ENCODE measurements at places on chromosomes 1 and 21.
A peak's percentile ranks its signal among the peaks of the same experiment; 100 is the strongest.

GRCh38 chr1:161773791-161774190 lies 7.7 kb downstream of the ATF6 start:
- DNase-seq: no peak

- DNase-seq: no peak
Observed at GRCh38 chr1:234707641-234708040, 97.7 kb upstream of the IRF2BP2 start.

GRCh38 chr1:23720256-23720995 lies 22.8 kb upstream of the ELOA start:
- DNase-seq: no peak

GRCh38 chr1:99230695-99231094 lies 33.6 kb upstream of the PLPPR4 start:
- DNase-seq: no peak

DNA sequence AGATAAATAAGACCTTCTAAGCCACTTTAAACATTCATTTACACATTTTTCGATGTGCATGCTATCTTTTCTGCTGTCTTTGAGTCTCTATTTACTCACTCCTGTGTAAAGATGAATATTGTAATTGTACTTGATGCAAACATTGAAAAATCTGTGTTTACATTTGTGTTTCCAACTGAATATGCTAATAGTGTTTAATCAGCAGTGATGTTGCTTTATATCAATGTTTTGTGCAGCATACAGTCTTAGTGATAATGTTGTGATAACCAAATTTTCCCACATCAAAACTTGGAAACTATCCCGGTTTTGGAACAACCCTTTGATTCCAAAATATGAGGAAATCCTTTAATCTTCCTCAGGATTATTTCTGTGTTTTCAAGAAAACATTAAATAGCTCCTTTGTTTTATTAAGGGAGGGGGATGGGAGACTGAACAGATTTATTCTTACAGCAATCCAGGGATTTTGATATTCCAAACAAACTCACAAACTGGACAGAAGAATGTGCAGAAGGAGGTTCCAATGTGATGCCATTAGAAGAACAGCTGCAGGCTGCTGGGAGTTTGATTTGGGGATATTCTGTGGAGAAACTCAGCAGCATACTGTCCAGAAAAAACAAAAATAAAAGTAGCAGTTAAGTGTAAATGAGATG lies 248.0 kb downstream of the S1PR1 start:
- no peak for DNase-seq

GRCh38 chr1:234997896-234998741 lies 130.5 kb downstream of the TOMM20 start:
- no peak for DNase-seq

GRCh38 chr1:234942012-234942332 lies 186.7 kb downstream of the TOMM20 start:
- DNase-seq: no peak

DNA sequence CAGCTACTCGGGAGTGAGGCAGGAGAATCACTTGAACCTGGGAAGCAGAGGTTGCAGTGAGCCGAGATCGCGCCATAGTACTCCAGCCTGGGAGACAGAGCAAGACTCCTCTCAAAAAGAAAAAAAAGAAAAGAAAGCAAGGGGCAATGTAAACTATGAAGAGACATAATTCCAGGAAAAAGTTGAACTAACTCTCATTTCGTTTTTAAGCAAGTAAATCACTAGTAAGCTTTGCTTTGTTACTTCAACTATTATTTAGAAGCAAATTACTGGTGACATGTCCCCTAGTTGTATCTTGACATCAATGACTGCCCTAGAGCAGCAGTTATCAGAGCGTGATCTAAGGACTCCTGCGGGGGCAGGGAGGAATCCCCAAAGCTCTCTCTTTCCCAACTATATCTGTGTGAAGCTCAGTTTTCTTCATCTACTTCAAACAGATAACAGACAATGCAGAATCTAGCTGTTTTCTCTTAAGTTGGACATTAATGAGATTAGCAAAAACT lies 18.7 kb downstream of the CLSTN1 start:
- no peak for DNase-seq

GRCh38 chr1:17004466-17005364 lies 7.0 kb downstream of the ATP13A2 start:
- DNase-seq: no peak

- DNase-seq: no peak
Observed at GRCh38 chr1:234996245-234996757, 132.3 kb downstream of the TOMM20 start.

- no peak for DNase-seq
Observed at GRCh38 chr1:226461087-226461486, 53.2 kb upstream of the PARP1 start.

GRCh38 chr1:169946206-169946605 lies 52.5 kb upstream of the SCYL3 start:
- no peak for DNase-seq

DNA sequence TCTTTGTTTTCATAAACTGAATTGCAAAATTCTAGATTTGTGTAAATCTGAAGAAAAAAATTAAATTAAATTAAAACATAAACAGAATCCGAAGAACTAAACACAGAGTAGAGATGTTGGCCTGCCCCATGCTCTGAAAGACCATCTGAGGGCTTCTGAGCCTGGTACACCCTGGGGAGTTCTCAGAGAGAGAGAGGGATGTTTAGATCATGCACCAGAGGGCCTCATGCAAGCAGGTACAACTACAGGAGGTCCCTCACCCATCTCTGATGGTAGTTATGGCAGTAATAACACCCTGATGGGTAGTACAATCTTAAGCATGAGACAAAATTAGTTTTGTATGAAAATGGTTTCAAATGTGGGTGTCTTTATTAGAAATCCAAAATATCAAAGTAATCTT lies 127.7 kb downstream of the TGFB2 start:
- DNase-seq: no peak

DNA sequence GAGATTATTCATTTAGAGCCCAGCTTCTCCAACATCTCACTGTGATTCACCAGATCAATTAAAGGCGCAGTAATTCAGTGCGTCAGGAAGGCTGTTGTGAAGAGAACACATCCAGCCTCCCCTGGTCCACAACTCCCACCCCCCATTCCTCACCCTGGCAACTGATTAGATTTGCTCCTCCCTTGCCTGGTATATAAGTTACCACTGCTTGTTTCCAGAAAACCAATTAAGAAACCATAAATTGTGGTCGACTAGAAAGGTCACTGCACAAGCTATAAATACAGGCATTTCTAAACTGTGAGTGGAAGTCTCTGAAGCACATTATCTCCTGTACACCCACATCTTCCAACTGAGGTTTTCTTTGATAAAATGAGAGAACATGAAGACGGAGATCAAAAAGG lies 41.9 kb downstream of the FAM163A start:
- DNase-seq: no peak

DNA sequence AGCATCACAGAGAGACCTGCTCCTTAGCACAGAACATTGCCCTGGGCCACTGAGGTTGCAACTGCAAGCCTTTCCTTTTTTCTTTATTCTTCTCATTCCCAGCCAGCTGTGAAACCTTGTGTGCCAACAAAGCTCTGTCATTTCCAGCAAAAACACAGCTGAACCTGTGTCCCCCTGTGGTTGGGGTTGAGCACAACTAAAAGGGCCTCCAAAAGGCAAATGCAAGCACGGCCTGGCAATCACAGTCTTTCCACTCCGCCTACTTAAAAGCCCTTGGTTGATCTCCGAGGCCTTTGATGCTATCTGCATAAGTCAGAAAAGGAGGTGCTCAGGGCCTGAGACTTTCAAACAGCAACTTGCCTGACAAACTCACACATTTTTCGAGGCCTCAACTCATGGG lies 32.7 kb downstream of the SUSD4 start:
- peak; percentile 23 for DNase-seq

GRCh38 chr1:1565340-1565739 lies 9.3 kb downstream of the SSU72 start:
- DNase-seq: no peak

DNA sequence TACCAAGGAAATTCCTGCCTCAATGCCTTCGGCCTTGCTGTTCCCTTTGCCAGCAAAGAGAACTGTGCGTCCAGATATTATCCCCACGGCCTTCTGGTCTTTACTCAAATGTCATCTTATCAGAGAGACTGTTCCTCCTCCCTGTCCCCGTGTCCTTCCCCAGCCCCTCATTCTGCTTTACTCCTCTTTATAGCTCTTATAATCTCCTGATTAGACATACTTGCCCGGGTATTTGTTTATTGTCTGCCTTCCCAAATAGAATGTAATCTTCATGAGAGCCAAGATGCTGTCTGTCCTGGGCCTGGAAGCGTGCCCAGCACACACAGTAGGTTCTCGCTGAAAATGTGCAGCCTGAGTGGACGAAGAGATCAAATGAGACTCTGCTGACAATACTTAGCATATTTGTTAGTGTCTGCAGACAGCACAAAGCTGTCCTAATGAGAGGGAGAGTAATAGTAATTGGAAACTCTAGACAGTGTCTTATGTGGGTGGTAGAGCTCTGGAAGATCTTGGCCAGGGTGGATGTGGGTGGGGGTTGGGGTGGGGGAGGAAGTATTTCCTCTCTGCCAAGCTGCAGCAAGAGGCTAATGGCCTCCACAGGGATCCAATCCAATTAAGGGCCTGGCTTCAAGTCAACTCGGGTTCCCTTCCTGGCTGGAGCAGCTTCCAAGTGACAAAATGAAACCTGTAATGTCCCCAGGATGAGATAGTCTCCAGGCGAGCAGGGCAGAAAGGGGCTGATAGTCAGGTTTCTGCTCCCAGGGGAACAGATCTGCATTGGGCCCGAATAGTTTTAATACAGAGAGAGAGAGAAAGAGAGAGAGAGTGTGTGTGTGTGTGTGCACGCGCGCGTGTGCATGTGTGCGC lies 9.5 kb upstream of the CLIC4 start:
- DNase-seq: no peak

DNA sequence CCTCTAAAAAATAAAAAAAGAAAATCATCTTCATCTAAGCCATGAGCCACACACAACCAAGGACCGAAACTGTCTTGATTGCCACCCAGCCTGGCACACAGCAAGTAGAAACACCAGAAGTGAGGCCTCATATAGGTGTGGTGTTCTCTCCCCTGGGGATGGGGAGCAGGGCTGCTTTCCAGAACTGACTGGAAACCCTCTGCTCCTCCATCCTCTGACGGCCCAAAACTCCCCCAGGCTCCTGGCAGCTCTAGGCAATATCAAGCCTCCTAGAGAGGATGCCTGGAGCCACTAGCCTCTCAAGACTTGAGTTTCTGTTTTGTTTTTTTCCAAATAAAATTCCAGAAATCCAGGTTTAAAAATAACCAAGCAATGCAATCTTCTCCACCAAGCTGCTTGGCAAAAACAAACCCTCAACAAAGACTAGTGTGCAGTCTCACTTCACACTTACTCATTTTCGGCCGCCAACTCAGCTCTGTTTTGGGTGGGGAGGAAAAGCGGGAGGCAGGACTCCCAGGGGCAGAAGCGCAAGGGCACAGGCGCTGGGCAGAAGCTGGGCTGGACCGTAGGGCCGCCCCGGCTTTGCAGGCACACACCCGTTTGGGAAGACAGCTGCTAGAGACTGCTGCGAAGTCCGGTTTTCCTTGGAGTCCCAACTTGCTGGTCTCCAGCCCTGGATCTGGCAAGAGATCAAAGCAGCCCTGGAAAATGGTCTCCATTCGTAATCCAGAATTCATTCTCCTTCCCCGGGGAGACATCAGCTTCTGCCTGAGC lies 78.2 kb upstream of the CAPZB start:
- DNase-seq: no peak

GRCh38 chr1:85068846-85069245 lies 20.5 kb upstream of the MCOLN3 start:
- DNase-seq: no peak

DNA sequence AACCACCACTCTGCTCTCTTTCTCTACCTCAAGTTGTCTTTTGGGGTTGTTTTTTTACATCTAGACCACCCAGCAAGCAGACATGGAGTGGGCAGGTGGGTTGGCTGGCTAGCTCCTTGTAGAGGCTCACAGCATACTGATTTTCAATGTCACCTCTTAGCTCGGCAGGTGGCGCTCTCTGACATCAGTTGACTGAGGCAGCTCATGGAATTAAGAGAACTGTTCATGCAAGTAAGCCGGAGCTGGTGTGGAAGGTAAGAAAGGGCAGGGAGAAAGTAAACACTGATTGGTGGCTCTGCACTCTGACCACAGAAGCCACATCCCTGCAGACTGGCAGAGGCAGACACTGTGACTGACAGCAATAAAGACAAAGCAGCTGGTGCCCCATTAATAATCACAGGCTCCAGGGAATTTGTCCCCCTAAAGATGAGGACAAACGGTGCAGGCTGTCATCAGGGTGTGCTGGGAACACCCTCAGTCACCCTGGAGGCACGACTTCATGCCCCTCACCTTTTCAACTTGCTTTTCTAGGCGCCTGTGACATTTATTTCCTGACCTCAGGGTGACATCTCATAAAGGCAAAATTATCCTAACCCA lies 226.8 kb downstream of the LMX1A start:
- peak; percentile 9 for DNase-seq

- peak; percentile 18 for DNase-seq
Observed at GRCh38 chr1:92784021-92784638, 778 bp downstream of the EVI5 start.

GRCh38 chr1:234755449-234755863 lies 145.5 kb upstream of the IRF2BP2 start:
- no peak for DNase-seq

DNA sequence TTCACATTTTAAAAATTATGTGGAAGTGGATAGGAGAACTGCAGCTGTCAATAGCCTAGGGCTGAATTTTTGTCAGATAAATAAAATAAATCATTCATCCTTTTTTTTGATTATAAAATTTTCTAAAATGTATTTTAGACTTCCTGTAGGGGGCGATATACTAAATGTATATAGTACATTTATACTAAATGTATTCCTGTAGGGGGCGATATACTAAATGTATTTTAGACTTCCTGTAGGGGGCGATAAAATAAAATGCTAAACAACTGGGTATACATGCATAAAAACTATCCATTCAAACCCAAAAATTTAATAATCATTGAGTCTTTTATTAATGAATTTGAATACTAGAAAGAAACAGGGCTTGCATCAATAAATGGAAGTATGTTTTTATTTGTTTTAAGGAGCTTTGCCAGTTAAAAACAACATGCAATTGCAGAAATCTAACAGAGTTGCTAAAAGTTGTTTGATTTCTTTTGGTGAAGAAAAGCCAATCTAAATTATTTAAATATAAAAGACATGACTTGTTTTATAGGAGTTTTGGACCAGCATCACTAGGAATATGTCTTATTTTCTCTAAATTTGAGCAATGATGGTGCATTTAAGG lies 31.4 kb downstream of the CLCA1 start:
- DNase-seq: no peak

GRCh38 chr1:239914751-239915231 lies 176.9 kb upstream of the FMN2 start:
- peak; percentile 39 for DNase-seq

DNA sequence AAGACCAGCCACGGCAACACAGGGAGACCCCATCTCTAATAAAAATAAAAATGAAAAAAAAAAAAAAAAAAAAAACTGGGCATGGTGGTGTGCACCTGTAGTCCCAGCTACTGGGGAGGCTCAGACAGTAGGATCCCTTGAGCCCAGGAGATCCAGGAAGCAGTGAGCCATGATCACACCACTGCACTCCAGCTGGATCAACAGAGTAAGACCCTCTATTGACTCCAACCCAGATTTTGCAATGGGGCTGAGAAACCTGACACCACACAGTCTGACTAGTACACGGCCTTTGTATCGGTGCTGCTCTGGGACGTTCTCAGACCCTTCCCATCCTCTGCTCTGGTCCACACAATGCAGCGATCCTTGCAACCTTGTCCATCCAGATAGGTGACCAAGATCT lies 31.8 kb downstream of the SPATA21 start:
- DNase-seq: no peak

Data from astrocyte of the cerebellum (primary cell).